H1 (cell line): ENCODE measurements at places on chromosomes 16 and 17. TPM values are rescaled to one million over a fixed set of nuclear protein-coding genes. Genes with fewer than 3 reads are reported as not detected.
A peak's percentile ranks its signal among the peaks of the same experiment; 100 is the strongest.

GRCh38 chr17:50170662-50171370 is 5.0 kb downstream of the SGCA start:
- H3K4me3 ChIP-seq, result no peak overlapping the region
- DNase-seq, result no peak
- H3K27me3 ChIP-seq, result no peaks in the 10 kb centered on the region

- no peak overlapping the region for H3K27ac ChIP-seq
- no peaks in the 10 kb centered on the region for H3K4me1 ChIP-seq
- H3K4me3 ChIP-seq, result no peak overlapping the region
- H3K27me3 ChIP-seq, result no peaks in the 10 kb centered on the region
Measured at GRCh38 chr17:67449065-67449464, 72.0 kb downstream of the PITPNC1 start.

GRCh38 chr16:85670840-85671239 is 17.9 kb downstream of the GINS2 start:
- DNase-seq, result no peak
- no peaks in the 10 kb centered on the region for H3K4me1 ChIP-seq
- H3K27ac ChIP-seq, result no peak overlapping the region
- H3K36me3 ChIP-seq, result peaks cover 84% of the 10 kb centered on the region

DNA sequence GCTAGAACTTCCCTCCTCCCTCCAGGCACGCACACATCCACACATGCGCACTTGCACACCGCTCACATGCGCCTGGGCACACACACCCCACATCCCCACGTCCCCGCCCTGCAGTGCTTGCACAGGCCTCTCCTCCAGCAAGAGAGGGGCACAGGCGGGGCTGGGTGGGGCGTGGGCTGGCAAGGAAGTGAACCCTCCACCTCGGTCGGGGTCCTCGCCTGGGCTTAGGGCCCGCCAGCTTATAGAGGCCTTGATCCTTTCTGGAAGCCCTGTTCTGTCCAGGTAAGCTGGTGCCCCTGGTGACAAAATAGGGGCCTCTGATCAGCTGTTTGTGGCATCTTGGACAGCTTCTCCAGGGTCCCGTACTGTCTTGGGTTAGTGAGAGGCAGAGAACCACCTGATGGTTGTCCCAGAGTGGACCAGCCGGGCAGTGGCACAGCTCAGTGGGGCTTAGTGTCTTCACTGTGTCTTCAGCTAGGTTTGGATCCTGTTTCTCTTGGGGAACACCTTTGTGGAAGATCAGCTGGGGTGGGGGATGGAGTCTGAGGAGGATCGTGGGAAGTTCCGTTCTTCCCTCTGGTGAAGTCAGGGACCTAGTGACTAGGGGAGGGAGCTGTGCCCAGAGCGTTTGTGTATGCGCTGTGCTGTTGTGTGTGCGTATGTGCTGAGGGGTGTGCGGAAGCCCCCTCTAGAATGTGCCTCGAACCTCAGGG is 12.1 kb downstream of the TBX4 start:
- H3K27me3 ChIP-seq, result peaks cover 81% of the 10 kb centered on the region
- peak; percentile 53 for DNase-seq
- H3K27ac ChIP-seq, result no peak overlapping the region
- H3K4me3 ChIP-seq, result no peak overlapping the region
- H3K4me1 ChIP-seq, result peaks cover 11% of the 10 kb centered on the region
- no peaks in the 10 kb centered on the region for H3K36me3 ChIP-seq

GRCh38 chr17:44547625-44548267 is 9.5 kb upstream of the FZD2 start:
- peak overlapping the region; percentile 32; the same call in 1 of the 2 replicates for H3K27ac ChIP-seq
- no peaks in the 10 kb centered on the region for H3K36me3 ChIP-seq
- H3K4me1 ChIP-seq, result peaks cover 46% of the 10 kb centered on the region
- no peak for DNase-seq

DNA sequence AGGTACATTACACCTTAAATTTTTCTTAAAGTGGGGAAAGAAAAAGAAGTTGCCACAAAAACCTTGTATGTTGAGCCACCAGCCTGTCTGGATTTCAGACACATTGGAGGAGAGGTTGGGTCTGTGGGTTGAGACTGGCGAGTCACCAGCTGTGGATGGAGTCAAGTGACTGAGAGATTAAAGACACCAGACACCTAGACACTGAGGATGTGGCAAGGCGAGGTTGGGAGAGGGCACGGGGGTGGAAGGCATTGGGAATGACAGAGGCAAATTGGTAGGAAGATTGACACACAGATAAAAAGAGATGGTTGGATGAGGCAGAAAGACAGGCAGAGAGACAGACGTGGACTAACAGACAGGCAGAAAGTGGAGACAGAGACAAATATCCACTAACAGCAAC is 49.6 kb downstream of the KCNJ12 start:
- DNase-seq, result no peak
- no peaks in the 10 kb centered on the region for H3K4me1 ChIP-seq
- H3K4me3 ChIP-seq, result no peak overlapping the region
- H3K27ac ChIP-seq, result no peak overlapping the region
- H3K36me3 ChIP-seq, result no peaks in the 10 kb centered on the region

GRCh38 chr17:1398028-1398427 is 2.0 kb downstream of the YWHAE start:
- H3K36me3 ChIP-seq, result no peaks in the 10 kb centered on the region
- DNase-seq, result no peak
- no peaks in the 10 kb centered on the region for H3K27me3 ChIP-seq
- H3K4me1 ChIP-seq, result peaks cover 8% of the 10 kb centered on the region
- H3K27ac ChIP-seq, result no peak overlapping the region

DNA sequence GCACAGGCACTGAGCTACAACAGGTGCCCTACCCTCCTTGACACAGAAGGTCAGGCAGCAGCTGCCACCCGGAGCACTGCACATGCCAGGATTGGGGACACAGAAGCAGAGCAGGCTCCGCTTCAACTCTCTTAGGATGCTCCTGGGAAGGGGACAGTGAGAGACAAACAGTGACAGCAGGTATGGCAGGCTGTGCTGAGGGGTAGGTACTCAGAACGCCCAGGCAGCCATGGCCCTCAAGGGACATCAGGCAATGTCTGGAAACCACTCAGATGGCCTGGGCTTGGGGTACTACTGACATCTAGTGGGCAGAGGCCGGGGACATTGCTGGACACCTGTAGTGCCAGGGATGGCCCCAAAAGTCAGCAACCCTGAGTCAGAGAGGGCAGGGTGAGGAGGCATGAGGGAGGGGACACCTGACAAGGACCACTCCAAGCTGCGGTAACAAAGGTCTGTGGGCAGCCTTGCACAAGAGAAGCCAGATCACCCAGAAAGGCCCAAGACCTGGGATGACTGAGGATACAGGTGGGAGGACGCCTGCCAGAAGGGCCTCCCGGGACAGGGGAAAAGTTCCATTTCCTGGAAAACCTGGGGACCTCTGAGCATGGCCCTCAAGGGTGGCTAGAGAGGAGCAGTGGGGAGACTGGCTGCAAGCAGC is 21.2 kb downstream of the PEMT start:
- H3K27me3 ChIP-seq, result no peaks in the 10 kb centered on the region
- peak; percentile 58 for DNase-seq
- H3K4me3 ChIP-seq, result no peak overlapping the region

GRCh38 chr17:28078341-28079229 is 36.1 kb downstream of the NLK start:
- peaks cover 7% of the 10 kb centered on the region for H3K4me1 ChIP-seq
- H3K36me3 ChIP-seq, result no peaks in the 10 kb centered on the region
- no peak for DNase-seq
- no peak overlapping the region for H3K27ac ChIP-seq
- no peaks in the 10 kb centered on the region for H3K27me3 ChIP-seq

DNA sequence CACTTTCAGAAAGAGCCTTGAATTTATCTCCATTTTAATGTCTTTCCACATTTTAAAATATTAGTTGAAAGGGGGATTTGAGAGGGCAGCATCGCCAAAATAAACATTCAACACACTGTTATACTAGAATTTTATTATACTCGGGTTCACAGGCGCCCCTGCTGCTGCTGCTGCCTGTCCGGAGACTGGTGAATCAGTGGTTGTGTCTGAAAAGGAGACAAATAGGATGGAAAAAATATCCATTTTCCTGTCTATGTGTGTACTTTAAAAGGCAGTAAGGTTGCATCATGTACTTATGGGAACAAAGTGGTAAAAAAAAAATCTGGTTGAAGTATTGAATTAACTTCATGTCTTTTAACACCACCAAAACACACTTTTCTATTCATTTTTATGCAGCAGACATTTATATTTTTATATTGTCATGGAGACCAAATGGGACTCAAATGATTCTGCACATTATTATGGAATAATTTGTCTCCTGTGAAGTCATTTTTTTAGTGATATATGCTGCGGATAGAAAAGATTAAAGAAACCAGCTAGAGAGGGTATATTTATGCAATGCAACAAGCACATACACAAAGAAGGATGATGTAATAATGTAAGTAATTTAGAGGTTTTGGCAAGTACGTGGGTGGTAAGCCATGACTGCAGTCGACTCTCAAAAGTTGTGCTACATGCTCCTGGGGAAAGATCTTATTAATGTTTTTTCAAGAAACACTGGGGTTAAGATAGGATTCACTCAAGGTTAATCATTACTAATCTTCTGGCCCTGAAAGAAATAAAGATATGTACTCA is 759.0 kb upstream of the SOX9 start:
- DNase-seq, result no peak
- no peak overlapping the region for H3K4me3 ChIP-seq
- no peaks in the 10 kb centered on the region for H3K27me3 ChIP-seq
- H3K4me1 ChIP-seq, result no peaks in the 10 kb centered on the region
- no peak overlapping the region for H3K27ac ChIP-seq

GRCh38 chr16:15689290-15689689 is 39.2 kb downstream of the NDE1 start:
- H3K27me3 ChIP-seq, result no peaks in the 10 kb centered on the region
- H3K27ac ChIP-seq, result no peak overlapping the region
- DNase-seq, result no peak
- H3K36me3 ChIP-seq, result peaks cover 4% of the 10 kb centered on the region
- no peak overlapping the region for H3K4me3 ChIP-seq
- H3K4me1 ChIP-seq, result no peaks in the 10 kb centered on the region

GRCh38 chr17:43587647-43588046 is 41.5 kb upstream of the ETV4 start:
- H3K27ac ChIP-seq, result no peak overlapping the region
- H3K36me3 ChIP-seq, result no peaks in the 10 kb centered on the region
- no peak for DNase-seq
- H3K27me3 ChIP-seq, result no peaks in the 10 kb centered on the region
- H3K4me1 ChIP-seq, result no peaks in the 10 kb centered on the region
- no peak overlapping the region for H3K4me3 ChIP-seq

DNA sequence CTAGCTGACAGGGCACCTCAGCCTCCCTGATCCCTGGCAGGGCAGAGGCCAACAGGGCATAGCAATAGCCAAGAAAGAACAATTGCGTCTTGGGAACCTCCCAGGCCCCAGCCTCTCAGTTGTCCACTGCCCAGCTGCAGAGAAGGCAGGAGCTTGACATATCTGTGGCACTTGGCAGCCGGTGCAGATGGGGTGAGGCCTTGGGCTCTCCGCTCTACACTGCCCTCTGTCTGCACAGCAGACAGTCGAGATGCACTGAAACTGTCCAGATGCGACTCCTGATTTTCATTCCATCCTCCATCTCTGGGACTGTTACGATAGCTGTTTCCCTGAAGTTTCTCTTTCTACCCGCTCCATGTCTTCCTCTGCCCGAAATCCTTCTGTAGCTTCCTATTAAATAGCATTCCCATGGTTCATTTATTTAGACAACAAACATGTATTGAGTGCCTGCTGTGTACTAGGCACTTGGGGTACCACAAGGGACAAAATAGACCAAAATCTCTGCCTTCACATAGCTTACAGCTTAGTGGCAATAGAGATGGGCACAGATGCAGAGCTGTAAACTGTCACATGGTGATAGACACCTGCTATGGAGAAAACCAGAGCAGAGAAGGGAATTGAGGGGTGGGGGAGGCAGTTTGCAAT is 3.3 kb downstream of the POLR3E start:
- no peak overlapping the region for H3K4me3 ChIP-seq
- H3K27ac ChIP-seq, result no peak overlapping the region
- H3K27me3 ChIP-seq, result no peaks in the 10 kb centered on the region

DNA sequence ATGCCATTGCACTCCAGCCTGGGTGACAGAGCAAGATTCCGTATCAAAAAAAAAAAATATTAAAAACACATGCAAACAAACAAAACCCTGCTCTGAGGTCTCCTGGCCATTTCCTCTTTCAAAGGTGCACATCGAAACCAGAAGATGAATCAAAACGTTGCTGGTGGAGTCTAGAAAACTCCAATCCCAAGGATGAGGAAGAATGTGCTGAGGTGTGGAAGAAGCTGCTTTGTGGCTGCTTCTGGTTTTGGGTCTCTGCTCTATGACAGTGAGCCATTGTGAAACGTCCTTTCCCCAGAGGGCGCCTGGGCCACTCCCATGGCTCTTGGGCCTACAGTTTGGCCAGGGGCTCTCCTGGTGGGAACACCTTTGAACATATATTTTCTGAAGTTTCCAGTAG is 112.6 kb downstream of the IRF8 start:
- H3K27ac ChIP-seq, result no peak overlapping the region
- H3K4me1 ChIP-seq, result no peaks in the 10 kb centered on the region
- H3K36me3 ChIP-seq, result no peaks in the 10 kb centered on the region
- H3K4me3 ChIP-seq, result no peak overlapping the region
- H3K27me3 ChIP-seq, result no peaks in the 10 kb centered on the region; the same call in 1 of the 2 replicates
- no peak for DNase-seq

- H3K4me3 ChIP-seq, result no peak overlapping the region
- DNase-seq, result no peak
- H3K27ac ChIP-seq, result no peak overlapping the region
- no peaks in the 10 kb centered on the region for H3K36me3 ChIP-seq
- no peaks in the 10 kb centered on the region for H3K27me3 ChIP-seq
Measured at GRCh38 chr16:14678748-14679497, 15.2 kb downstream of the PLA2G10 start.

- H3K4me1 ChIP-seq, result no peaks in the 10 kb centered on the region
- H3K36me3 ChIP-seq, result 0 out of 2 replicates have a peak, but pooled peaks cover 2% of the 10 kb centered on the region
- H3K27me3 ChIP-seq, result no peaks in the 10 kb centered on the region
- peak; percentile 82 for DNase-seq
- no peak overlapping the region for H3K4me3 ChIP-seq
Measured at GRCh38 chr17:64063766-64064224, 43.4 kb upstream of the ICAM2 start.

PSME3IP1 gene
- 93.1 and 95.1 TPM in 2 replicates for total RNA-seq

TP53TG3E gene
- not detected in 2 replicates for total RNA-seq

SBK1 gene
- total RNA-seq, result 73.9 and 77.4 TPM in 2 replicates

C16orf89 gene
- total RNA-seq, result 6.7 and 10.6 TPM in 2 replicates

USP43 gene
- 6.9 and 7.2 TPM in 2 replicates for total RNA-seq

ALDH3A1 gene
- total RNA-seq, result 0.37 and 0.46 TPM in 2 replicates

ERCC4 gene
- 13.0 and 13.2 TPM in 2 replicates for total RNA-seq

CLDN7 gene
- 119 and 129 TPM in 2 replicates for total RNA-seq

COX10 gene
- total RNA-seq, result 19.6 and 23.0 TPM in 2 replicates

KRTAP4-1 gene
- not detected in 2 replicates for total RNA-seq

CACNG1 gene
- total RNA-seq, result not detected in 2 replicates

PLLP gene
- total RNA-seq, result 2.3 and 2.9 TPM in 2 replicates

CDH3 gene
- 142 and 146 TPM in 2 replicates for total RNA-seq

HLF gene
- 0.38 and 0.60 TPM in 2 replicates for total RNA-seq

ASGR1 gene
- 8.6 and 10.8 TPM in 2 replicates for total RNA-seq
